ENCODE measurements at places on chromosomes 3 and 15.

GRCh38 chr15:68818769-68819494, 1.8 kb downstream of the ANP32A start:
- no peak for DNase-seq

- no peak for DNase-seq
Measured at GRCh38 chr15:56815247-56815646, 81.9 kb upstream of the ZNF280D start.

- no peak for DNase-seq
Measured at GRCh38 chr3:66480666-66481065, 20.2 kb downstream of the LRIG1 start.

DNA sequence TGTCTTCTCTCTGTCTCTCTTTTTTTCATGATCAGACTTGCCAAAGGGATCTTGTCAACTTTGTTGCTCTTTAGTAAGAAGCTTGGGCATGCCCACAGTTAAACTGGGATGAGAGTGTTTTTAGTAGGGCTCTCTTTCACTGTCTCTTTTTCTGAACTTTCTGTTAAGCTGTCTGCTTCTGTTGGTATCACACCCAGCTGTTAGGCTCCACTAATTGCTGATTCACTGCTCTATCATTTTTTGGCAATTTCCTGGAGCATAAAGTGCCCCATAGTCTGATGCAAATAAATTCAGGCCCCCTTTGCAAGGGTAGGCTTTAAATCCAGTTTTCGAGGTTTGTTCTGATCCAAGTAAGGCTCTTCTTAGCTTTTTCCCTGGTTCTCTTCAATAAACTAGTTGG, 360.4 kb upstream of the ADAMTS9 start:
- no peak for DNase-seq

DNA sequence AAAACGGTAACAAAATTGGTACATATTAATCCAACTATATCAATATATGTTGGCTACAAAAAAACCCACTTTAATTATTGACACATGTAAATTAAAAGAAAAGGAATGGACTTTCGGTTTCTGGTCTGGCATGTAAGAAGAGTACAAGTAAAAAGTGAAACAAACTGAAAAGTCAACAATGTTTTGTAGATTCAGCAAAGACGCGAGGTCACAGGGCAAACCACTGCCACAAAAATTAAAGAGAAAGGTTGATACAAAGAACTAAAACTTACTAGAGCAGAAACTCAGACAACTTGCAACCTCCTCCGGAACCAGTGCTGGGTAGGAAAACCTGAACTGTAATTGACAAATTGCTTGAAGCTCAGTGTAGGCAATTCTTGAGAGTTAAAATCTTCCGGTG, 110.6 kb upstream of the ARPP21 start:
- DNase-seq: no peak

GRCh38 chr15:33831646-33832045, 136.7 kb upstream of the CHRM5 start:
- no peak for DNase-seq

DNA sequence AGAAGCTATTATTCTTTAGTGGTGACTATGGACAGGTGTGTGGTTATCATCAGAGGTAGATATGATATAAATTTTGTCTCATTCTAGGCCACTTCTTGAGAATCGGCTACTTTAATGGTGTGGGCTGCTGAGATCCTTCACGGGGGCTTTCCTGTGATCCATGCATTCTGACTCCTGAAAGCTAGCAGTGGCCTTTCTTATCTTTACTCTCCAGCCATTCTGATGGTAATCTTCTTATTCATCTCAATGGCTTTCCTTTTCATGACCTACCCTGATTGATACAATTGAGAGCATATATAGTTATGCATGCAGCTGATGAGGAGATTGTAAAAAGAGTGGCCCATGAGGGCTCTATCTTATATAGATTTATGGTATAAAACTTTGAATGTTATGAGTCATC, 78.3 kb upstream of the ZPLD1 start:
- no peak for DNase-seq

- DNase-seq: no peak
Measured at GRCh38 chr3:196654735-196655090, 15.2 kb downstream of the NRROS start.

GRCh38 chr15:100835636-100836035, 44.0 kb upstream of the ALDH1A3 start:
- no peak for DNase-seq

DNA sequence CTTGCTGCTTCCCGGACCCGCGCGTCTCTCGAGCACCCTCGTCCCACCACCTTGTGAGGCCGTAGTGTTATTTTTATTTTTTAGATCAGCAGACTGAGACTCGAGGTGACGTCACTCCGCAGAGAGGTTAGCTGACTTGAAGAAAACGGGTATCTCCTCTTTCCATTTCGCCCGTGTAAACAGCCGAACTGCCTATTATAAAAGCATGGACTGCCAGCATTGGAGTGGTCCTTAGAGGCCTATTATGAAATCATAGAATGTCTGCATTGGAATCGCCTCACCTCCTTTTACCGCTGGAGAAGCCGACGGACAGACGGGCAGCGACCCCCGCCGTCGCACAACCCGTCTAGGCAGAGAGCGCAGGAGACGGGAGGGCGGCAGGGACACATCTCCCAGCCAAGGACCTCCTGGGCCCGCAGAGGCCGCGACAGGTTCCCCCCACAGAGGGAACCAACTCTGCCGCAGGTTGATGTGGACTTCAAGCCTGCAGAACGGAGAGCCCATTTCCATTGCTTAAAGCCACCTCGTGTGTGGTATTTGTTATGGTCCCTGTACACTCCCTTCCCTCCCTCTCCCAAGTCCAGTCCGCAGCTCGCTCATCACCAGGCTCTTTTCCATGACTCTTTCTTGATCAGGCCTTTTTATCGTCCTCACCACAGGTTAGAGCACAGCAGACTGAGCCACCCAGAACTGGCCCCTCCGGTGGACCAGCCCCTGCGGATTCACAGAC, 540 bp upstream of the PPP1R2 start:
- no peak for DNase-seq

DNA sequence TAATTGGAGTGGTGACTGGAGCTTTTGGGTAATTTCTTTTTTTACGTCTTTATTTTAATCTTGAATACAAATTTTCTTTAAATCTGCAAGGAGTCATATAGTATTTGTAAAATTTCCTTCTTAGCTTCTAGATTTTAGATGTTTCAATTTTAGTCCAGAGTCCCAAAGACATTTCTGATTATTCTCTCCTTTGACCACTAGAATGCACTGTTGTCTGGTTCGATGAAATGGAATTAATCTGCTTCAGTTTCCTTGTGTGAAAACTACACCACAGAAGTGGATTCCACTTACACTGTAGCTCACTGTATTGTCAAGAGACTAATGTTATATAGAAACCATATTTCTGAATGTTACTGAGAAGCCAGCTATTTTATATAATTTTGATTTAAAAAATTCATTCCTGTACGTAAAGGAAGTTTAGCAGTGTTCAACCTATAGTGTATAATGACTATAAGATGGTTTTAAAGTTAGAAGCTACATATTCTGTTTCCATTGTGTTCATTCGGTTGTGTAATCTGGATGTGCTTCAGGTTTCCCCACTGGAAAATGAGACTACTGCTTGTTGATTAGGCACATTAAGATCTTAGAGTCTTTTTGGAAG, 6.1 kb downstream of the GRAMD1C start:
- no peak for DNase-seq

DNA sequence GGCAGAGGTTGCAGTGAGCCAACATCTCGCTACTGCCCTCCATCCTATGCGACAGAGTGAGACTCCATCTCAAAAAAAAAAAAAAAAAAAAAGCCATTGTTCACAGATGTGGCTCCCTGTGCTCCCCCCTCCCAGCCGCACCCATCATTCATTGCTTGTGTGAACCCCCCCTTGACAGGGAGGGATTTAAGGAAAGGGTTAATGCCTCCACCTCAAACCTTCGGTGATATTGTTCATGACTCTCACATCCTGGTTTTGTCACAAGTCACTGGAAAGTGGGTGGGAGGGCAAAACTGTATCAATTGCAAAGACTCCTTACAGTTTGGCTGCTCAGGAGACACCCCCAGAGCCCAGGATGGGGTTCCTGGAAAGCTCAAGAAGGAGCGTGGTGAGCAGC, 7.7 kb downstream of the SLC6A6 start:
- DNase-seq: no peak

DNA sequence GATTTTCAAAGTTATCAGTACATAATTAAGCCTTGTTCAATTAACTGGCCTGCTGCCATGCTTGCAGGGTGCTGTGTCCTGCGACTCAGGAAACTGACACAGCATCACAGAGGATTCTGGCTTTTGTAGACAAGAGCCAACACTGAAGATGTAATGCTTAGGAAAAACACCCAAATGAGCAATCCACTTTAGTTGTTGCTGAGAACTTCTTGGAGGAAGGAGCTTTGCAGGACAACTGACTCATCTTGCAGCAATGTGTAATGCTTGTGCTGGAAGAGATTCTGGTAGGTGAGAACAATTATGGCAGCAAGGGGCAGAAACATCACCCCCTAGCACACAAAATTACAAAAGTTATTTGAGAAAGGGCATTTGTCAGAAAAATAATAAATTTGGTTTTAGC, 67.6 kb downstream of the NLGN1 start:
- DNase-seq: no peak

DNA sequence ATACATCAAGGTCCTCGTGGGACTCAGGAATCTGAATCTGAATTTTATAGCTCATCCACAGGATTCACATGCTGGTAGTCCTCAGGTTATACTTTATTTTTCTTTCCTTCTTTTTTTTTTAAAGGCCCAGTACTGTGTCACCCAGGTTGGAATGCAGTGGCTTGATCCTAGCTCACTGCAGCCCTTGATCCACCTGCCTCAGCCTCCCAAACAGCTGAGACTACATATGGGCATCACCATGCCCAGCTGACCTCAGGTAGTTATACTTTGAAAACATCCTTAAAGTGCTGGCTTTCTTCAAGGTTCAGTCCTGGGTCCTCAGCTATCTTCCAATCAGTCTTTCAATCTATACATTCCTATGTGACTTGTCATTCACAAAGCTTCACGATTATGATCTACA, 38.2 kb downstream of the SNX4 start:
- no peak for DNase-seq

DNA sequence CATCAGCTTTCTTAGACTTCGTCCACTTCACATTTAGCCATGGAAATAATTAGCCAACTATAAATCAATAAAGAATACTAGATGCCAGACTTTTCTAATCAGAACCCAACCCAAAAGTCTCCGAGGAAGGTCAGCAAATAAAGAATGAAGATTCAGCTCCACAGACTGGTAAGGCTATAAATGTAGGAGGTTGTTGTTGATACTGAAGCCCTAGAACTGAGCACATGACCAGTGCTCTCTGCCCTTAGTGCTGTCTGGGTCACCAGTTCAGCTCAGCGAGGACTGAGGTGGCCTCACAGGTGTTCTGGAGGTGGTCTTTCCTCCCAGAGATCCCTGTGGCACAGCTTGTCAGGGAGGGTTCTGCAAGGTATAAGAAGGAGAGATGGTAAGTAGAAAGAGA, 20.9 kb upstream of the SLC28A2 start:
- DNase-seq: no peak

DNA sequence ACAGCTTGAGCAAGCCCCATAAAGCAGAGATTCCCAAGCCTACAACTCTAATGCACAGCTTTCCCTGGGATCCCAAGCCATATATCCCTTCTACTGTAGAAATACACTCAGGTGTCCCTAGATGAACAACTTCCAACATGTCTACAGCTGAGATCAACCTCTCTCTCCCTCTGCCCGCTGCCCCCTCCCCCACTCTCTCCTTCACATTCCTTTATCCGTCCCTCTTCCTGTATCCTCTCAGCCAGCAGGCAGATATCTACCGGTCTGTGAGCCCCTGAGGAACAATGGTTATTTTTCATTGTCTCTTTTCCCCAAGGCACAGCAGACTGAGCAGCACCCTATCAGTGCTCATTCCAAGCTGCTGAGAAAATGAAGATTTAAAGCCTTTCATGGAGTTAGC, 138.6 kb downstream of the SUCLG2 start:
- no peak for DNase-seq

- no peak for DNase-seq
Measured at GRCh38 chr3:4533489-4534443, 40.6 kb downstream of the ITPR1 start.

DNA sequence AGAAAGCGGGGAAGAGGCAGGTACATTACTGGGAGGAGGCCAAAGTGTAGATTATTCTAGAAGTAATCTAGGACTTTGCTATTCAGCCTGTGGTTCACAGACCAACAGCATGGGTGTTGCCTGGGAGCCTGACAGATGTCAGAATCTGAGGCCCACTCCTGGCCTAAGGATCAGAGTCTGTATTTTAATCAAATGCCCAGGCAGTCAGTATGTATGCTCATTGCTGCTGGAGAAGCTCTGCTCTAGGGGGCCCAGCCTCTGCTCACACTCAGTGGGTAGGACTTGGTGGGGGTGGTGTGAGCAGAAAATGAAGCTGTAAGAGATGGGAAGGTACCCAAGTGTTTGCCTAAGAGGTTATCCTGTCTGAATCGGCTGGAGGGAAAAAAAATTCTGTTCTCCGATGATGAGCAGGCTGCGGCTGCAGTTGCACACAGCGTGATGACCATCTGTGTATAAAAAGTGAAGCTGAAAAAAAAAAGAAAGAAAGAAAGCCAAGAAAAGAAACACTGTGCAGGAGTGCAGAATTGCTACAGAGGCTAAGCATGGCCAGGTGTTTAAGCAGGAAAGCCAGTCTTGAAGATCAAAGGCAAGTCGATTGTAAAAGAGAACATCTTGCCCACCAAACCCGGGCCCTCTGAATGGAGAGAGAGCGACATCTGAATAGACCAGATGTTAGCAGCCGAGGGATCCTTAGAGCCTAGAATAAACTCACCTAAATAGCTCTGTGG, 65.2 kb downstream of the EIF4E3 start:
- no peak for DNase-seq
